Endodermal cell (in vitro differentiated cells): ENCODE measurements at places on chromosomes 3 and 15. TPM values are rescaled to one million over a fixed set of nuclear protein-coding genes. Genes with fewer than 3 reads are reported as not detected.
A peak's percentile ranks its signal among the peaks of the same experiment; 100 is the strongest.

DNA sequence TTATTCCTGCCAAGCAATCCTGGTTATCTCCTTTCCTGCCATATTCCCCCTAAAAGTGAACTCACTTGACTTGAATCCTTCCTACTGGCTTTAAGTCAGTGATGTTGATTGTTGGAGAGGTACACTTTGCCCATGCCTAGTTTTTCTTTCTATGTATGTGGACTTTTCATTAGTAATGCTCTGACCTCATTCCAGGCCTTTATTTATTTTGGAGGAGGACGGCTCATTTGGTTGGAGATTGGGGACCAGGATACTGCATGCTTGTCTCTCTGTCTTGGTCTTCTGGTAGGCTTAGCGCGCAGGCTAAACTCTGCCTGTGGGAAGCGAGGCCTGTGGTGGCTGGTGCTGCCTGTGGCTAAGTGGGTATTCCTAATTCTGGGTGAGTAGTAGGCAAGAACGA is 29.1 kb upstream of the MTMR10 start:
- DNase-seq = no peak

GRCh38 chr3:146217324-146217723 is 33.6 kb downstream of the PLSCR4 start:
- no peak for DNase-seq

DNA sequence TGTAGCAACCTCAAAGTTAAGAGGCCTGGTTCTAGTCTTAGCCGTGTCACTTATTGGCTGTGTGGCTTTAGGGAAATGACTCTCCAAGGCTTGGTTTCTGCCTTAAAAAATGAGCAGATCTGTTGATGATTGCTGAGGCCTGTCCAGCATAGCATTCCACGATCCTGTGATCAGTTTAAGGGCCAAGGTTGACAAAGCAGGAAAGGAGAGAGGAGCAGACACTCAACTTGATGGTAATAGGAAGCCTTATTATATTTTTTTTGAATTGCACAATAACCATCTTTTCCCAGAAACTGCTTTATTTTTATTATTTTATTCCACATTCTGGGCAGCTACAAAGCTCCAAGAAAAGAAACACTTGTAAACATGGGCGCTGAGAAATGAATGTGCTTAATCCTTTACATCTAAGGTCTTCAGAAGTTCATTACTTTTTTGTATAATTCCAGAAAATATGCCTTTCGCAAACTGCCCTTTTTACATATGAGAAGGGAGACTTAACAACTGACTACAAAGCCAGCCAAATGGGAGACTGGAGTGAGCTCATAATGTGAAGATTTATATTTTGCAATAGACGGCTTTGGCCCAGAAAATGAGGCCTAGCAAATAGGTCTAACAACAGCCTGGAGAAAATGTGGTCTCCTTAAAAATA is 241.0 kb downstream of the ATP8B4 start:
- no peak for DNase-seq

DNA sequence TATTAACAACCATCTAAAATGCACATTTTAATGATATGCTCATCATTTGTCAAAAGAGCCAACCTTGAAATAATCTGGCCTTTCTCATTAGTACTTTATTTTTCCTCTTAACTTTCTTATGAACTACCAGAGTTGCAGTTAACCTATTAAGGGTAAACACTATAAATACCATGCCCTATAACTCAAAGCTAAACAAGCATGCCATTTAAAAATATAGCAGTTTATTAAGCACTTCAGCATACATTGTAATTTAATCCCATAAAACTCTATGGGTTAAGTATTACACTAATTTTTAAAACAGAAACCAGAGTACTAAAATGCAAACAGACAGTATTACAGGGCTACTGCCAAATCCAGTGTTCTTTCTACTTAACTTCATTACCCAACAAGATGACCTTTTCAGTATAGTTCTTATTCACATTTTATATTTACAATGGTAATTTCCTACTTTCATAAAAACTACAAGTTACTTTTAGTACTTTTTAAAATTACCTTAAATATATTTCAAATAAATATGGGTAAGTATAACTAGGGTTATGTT is 11.8 kb downstream of the NPTN start:
- no peak for DNase-seq

DNA sequence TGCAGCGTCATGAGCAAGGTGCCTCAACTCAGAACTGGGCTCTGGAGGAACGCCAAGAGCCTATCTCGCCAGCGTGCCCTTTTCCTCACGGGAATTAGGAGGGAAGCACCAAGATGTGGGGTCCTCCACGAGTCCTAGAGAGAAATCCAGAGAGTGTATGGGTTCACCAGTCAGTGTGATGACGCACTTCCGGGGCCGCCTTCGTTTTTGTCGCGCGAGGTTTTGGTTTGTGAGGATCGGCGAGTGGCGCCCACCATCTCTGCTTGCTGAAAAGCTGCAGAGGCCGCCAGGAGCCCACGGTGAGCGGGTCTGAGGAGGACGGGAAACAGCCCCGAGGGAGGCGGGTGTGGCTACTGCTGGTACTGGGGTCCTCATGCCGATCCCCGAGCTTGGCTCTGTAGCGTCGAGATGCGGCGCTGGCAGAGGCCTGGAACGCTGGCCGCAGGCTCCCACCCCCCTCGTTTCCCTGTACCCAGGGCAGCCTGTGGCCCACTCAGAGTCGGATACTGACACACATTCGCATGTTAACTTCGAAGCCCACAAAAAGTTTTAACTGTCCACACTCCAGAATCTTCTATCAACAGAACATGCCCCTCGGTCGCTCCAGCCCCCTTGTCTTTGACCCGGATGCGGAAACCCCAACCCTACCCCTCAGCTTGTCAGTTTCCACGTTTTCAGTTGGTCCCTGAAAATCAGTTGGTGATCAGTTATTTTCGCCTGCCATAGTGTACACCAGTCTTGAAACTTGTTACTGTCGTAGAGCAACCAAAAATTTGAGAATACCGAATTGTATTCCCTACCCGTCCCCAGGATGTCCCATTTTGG is 30.4 kb downstream of the ZNF662 start:
- DNase-seq = no peak

DNA sequence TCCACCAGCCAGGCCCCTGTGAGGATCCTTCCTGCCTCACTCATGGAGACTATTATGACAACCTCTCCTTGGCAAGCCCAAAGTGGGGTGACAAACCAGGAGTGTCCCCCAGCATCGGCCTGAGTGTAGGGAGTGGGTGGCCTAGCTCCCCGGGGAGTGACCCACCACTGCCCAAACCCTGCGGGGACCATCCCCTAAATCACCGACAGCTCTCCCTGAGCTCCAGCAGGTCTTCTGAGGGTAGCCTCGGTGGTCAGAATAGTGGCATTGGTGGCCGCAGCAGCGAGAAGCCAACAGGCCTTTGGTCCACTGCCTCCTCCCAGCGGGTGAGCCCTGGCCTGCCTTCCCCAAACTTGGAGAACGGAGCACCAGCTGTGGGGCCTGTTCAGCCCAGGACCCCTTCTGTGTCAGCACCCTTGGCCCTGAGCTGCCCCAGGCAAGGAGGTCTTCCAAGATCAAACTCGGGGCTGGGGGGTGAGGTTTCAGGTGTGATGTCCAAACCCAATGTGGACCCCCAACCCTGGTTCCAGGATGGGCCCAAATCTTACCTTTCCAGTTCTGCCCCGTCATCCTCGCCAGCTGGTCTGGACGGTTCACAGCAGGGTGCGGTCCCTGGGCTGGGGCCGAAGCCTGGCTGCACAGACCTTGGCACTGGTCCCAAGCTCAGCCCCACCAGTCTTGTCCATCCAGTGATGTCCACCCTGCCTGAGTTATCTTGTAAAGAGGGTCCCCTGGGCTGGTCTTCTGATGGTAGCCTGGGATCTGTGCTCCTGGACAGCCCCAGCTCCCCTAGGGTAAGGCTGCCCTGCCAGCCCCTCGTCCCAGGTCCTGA is 1.0 kb downstream of the LIMD1 start:
- DNase-seq = no peak

DNA sequence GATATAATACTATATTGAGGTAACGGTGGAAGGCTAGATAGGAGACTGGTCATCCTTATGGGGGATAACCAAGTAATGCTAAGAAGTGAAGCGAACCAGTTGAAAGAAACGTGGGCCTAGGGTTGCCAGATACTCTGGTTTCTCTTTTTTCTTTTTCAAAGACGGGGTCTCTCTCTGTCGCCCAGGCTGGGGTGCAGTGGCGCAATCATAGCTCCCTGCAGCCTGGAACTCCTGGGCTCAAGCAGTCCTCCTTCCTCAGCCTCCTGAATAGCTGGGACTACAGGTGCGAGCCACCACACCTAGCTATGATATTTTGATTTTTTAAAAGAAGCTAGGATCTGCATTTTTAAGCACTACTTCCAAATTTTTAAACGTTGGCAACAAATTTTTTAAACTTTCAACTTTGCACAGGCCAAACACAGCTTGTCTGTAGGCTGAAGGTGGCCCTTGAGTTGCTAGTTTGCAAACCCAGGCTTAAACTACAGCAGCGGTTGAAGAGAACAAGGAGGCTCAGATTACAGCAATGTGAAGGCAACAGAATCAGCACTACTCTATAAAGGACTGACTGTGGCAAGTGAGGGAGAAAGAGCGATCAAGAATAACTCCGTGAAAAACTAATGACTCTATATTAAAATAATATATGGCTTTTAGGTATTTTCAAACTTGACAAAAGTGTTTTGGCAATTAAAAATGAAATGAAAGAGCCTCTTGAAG is 1.2 kb upstream of the RUBCN start:
- no peak for DNase-seq

- no peak for DNase-seq
Observed at GRCh38 chr3:58272891-58273290, 33.2 kb upstream of the RPP14 start.

- DNase-seq = no peak
Observed at GRCh38 chr15:58444658-58445332, 13.0 kb downstream of the LIPC start.

GRCh38 chr3:44894485-44894884 is 20.1 kb downstream of the TGM4 start:
- peak; percentile 89 for DNase-seq

DNA sequence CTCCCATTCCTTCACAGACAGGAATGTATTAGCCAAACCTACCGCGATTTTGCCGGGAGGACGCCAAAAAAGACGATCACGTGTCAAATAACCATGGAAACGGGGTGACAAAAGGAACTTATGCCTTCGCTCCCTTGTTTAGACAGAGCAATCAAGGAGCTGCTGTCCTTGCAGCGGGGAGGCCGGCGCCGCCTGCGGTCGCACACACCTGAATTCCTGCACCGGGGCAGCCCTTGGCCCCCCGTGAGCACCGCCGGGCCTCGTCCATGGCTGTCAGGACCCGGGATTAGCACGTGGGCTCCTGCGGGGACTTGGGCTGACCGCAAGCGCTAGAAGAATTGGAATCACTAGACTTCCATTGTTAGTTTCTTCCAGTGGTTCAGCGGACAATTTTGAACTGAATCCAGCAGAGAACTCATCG is 193.1 kb downstream of the SHQ1 start:
- peak; percentile 87 for DNase-seq

DNA sequence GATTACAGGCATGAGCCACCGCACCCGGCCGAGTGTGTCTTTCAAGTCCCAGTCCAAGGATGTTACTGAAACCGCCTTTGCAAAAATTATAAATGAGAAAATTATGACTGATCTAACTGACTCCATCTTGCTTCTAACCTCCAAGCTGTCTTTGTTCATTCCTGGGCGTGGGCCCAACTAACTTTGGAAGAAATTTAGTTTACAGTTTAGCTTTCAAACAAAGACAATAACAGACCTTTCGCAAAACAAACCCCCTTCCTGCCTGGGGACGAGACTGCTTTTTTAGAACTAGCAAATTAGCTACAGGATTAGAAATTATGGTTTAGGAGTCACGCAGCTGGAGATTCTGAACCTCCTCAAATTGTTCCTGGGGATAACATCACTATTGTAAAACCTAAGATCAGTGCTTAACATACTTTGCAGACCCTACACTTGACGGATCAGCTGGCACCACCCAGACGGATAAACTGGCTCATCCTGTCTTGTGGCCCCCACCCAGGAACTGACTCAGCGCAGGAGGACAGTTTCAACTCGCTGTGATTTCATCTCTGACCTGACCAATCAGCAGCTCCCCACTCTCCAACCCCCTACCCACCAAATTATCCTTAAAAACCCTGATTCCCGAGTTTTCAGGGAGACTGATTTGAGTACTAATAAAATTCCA is 23.8 kb downstream of the NANOGP8 start:
- peak; percentile 79 for DNase-seq

GRCh38 chr15:96054621-96055020 is 275.9 kb upstream of the NR2F2 start:
- no peak for DNase-seq

- DNase-seq = peak; percentile 55
Observed at GRCh38 chr3:124078953-124079911, 87.3 kb upstream of the ROPN1 start.

GRCh38 chr3:71425491-71426071 is 157.9 kb downstream of the FOXP1 start:
- DNase-seq = no peak

DNA sequence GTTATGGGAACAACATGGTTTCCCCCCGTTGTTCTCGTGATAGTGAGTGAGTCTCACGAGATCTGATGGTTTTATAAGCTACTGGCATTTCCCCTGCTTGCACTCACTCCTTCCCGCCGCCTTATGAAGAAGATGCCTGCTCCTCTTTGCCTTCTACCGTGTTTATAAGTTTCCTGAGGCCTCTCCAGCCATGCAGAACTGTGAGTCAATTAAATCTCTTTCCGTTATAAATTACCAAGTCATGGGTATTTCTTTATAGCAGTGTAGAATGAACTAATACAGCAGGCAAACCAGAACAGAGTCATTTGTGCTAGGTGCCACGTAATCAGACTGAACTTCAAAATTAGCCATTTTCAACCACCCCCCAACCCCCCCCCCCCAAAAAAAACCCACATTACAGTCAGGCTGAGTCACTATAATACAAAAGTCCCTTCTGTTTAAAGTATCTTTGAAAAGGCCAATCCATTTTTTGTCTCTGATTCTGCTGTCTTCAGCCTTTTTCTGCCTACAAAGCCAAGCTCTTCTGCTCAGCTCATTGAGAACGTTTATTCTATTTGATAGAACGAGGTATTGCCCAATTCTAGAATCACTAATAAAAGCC is 4.1 kb downstream of the OR4F6 start:
- DNase-seq = no peak

Gene GATM
- total RNA-seq = 83.4 to 104 TPM (median 89.3 TPM) in 3 replicates

Gene ASB14
- total RNA-seq = not detected in 3 replicates

Gene CD96
- total RNA-seq = not detected in 3 replicates

Gene RMDN3
- total RNA-seq = 15.1 to 15.7 TPM (median 15.4 TPM) in 3 replicates

Gene RTP3
- total RNA-seq = not detected in 2 replicates

Gene IQCH
- 5.7 and 6.2 TPM in 2 replicates for total RNA-seq

Gene LRRK1
- total RNA-seq = 3.9 and 5.1 TPM in 2 replicates

Gene FBXW12
- total RNA-seq = 0.13 TPM in 1 of 2 replicates, not detected in the other

Gene ZSCAN29
- total RNA-seq = 26.4 to 49.0 TPM (median 44.3 TPM) in 3 replicates

Gene CDHR4
- not detected in 3 replicates for total RNA-seq

Gene SLC27A2
- total RNA-seq = 4.0 and 4.1 TPM in 2 replicates

Gene ANKRD34C
- total RNA-seq = not detected in 2 replicates
